Stimulated activated CD4-positive, alpha-beta T cell treated with anti-CD3 and anti-CD28 coated beads, Interleukin-2, amount 100 ng/mL, for 24 hours (primary cell): ENCODE measurements at places on chromosomes 6 and 20.

DNA sequence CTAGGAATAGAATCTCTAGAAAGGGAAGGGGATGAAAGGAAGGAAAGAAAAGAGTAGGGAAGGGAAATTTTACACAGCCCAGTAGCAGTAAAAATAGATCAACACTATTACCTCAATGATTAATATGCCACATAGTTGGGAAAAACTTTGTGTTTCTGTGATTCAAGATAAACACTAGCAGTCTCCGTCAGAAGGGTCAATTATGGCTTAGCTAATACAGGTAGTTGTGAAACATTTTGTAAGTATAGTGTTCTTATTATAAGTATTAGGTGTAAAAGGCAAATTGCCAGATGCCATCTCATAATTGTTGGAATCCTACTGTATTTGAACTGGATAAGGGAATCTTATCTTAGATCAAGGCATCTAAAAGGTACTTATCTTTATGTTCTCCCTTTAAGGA, 165.7 kb downstream of the MTFR2 start:
- no peak for DNase-seq

GRCh38 chr6:8017705-8018104, 46.5 kb downstream of the BLOC1S5 start:
- no peak for DNase-seq

DNA sequence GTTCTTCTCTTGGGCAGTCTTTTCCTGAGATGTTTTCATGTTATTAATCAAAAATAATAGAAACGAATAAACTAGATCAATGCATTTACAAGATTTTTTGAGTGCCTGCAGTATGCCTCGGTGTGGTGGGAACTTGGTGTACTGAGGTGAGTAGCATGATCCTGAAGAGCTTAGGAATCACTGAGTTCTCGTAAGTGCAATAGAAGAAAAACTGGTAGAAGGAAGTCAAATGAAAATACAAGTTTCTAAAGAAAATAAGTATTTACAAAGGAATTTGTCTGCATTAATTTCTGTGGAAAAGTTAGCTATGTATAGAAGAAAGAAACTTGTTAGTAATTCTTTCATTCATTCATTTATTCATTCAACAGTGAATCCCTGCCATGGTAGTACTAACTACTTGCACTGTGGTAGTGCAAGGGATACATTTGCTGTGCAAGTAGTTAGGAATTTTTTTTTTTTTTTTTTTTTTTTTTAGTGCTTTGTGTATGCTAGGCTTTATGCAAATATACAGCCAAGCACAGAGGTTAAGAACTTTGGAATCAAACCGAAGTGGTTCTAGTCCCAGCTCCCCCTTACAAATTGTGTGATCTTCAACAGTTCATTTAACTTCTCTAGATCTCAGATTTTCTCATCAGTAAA, 13.9 kb downstream of the NT5E start:
- DNase-seq, result no peak

DNA sequence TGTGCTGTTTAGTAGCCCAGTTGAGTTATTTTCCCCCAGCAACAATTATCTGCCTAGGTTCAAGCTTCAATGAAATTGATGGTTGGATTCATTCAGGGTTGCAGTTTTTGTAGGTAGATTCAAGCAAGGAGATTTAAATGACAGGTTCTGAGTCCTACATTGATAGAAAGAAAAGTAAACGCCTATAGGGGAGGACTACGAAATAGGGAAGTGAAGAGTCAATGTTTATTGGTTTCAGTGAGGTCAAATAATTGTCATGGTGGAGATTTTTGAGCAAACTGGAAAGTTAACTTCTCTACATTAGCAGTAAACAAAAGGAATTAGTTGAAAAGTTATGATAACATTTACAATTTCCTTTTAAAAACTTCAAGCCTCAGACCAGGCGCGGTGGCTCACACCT, 734 bp upstream of the WFDC13 start:
- DNase-seq, result no peak

- DNase-seq, result no peak
These were observed 100.2 kb downstream of the TRMT11 start for GRCh38 chr6:126086560-126086959.

GRCh38 chr6:139904158-139904533, 529.7 kb upstream of the CITED2 start:
- DNase-seq, result no peak

GRCh38 chr6:30881392-30882203, 2.7 kb upstream of the DDR1 start:
- no peak for DNase-seq

GRCh38 chr6:109062216-109062615, 32.4 kb downstream of the SESN1 start:
- no peak for DNase-seq

DNA sequence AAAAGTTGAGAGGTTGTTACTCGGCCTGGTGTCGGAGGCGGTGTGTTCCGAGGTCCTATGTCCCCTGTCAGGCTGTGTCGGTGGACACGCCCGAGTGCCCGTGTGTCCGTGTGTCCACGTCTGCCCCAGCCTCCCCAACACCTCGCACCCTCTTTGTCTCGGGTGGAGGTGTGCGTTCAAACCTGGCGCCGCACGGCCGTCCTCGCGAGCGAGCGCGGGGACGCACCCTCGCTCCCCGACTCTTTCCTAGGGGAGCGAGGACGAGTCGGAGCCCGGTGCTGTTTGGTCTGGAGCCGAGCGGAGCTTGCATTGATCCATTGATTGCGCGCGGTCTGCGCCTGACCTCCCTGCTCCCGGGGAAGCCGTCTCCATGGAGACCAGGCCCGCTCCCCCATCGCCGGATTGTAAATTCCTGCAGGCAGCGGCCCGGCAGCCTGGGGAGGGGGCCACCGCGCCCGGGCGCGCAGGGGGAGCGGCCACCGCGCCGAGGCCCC, 411 bp upstream of the SCUBE3 start:
- no peak for DNase-seq

GRCh38 chr6:137950581-137950980, 83.5 kb downstream of the TNFAIP3 start:
- DNase-seq, result no peak

DNA sequence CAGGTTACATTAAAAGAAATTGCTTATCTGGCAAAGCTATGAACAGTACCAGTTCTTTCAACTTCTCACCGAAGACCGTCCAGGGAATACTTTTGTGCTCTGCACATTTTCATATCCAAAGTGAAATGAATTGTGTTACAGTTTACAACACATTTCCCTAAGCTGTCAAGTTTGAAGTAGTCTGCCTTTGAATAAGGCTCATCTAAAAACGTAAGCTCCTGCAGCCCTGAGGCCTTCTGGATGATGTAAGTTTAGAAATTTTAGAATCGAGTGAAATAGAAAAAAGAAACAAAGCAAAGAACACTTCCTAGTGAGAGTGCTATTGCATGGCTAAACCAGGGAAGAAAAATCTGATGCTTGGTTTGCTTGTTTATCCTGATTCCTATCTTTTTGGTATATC, 653.8 kb downstream of the MMUT start:
- no peak for DNase-seq

GRCh38 chr20:38628580-38629470, 27.2 kb downstream of the ARHGAP40 start:
- no peak for DNase-seq

DNA sequence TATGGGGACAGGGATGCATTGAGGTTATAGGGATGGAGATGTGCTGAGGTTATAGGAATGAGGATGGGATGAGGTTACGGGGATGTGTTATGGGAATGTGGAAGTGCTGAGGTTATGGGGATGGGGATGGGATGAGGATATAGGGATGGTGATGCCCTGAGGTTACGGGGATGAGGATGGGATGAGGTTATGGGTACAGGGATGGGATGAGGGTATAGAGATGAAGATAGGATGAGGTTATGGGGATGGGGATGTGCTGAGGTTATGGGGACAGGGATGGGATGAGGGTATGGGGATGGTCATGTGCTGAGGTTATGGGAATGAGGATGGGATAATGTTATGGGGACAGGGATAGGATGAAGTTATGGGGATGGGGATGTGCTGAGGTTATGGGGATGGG, 542.8 kb downstream of the CDH26 start:
- DNase-seq, result no peak

- DNase-seq, result peak; percentile 52
These were observed 117.8 kb downstream of the RTN4IP1 start for GRCh38 chr6:106511288-106512047.

- DNase-seq, result peak; percentile 59
These were observed 12.0 kb downstream of the SLC12A5 start for GRCh38 chr20:46040902-46041535.

GRCh38 chr6:81465859-81466258, 286.6 kb downstream of the TENT5A start:
- DNase-seq, result no peak

DNA sequence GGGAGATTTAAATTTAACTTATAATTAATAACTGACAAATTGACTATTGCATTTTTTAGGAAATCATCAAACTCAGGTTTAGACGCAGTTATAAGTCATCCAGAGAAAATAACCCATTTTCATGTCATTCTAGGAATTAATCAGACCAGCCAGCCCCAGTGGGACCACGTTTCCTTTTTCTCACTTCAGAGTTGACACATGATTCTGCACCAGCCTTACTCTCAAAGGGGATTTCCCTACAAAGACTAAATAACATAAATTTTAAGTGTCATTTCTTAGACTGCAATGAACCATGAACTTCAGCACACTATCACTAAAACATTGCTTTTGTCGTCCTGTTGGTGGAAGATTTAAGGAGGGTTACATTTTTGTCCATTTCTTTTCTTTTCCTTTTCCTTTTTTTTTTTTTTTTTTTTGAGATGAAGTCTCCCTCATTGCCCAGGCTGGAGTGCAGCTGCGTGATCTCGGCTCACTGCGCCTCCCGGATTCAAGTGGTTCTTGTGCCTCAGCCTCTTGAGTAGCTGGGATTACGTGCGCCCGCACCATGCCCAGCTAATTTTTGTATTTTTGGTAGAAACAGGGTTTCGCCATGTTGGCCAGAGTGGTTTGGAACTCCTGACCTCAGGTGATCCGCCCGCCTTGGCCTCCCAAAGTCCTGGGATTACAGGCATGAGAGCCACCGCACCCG, 3.6 kb downstream of the IPCEF1 start:
- DNase-seq, result peak; percentile 47

DNA sequence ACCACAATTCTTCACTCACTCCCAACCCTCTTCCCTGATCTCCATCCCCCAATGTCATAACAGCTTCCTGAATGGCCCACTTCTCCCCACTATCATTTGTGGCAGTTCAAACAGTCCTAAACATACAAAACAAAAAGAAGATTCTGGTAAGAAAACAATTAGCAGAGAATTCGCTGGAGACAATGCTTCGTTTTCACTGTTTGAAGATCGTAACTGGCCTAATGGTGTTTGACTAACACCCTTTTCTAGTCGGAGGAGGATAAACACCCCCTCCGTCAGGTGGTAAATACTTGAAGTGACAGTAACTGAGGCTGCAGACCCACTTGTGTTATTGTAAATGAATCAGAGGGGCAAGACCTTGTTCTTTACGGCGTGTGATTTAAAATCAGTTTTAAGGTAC, 3.8 kb downstream of the EYA2 start:
- no peak for DNase-seq

DNA sequence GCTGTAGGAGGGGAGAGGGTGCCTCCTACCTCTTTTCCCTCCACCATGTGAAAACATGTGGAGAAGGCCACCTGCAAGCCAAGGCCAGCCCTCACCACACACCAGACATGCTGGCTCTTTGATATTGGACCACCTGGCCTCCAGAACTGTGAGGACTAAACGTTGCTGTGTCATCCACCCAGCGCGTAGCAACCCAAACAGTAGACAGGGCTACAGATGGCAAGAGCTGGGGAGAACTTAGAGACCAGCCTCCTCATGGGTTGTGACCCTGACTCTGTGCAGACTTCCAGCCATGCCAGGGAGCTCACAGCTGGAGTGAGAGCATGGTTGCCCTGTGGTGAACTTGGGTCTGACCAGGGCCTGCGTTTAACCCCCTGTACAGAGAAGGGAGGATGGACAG, 195.9 kb upstream of the CST7 start:
- no peak for DNase-seq
